Right cardiac atrium (tissue), 5 donors: ENCODE measurements at places on chromosomes 7 and 10. TPM values are rescaled to one million over a fixed set of nuclear protein-coding genes. Genes with fewer than 3 reads are reported as not detected.

FGL2 gene
- total RNA-seq: 30.2 TPM

LDB3 gene
- 738 TPM for total RNA-seq

SH2B2 gene
- total RNA-seq: 0.82 TPM

CNPY1 gene
- total RNA-seq: not detected

CRYGN gene
- total RNA-seq: not detected

FZD1 gene
- 27.5 TPM for total RNA-seq

CPXM2 gene
- total RNA-seq: 6.7 TPM

PRF1 gene
- 2.9 TPM for total RNA-seq

IDI2 gene
- total RNA-seq: not detected

PRKAR2B gene
- total RNA-seq: 42.0 TPM

HABP2 gene
- total RNA-seq: not detected

DYDC2 gene
- not detected for total RNA-seq

TRIL gene
- 2.5 TPM for total RNA-seq
